ENCODE measurements at places on chromosomes 16 and 17.
A peak's percentile ranks its signal among the peaks of the same experiment; 100 is the strongest.

GRCh38 chr17:79280866-79281572, 206.4 kb downstream of the ENGASE start:
- no peak for DNase-seq

DNA sequence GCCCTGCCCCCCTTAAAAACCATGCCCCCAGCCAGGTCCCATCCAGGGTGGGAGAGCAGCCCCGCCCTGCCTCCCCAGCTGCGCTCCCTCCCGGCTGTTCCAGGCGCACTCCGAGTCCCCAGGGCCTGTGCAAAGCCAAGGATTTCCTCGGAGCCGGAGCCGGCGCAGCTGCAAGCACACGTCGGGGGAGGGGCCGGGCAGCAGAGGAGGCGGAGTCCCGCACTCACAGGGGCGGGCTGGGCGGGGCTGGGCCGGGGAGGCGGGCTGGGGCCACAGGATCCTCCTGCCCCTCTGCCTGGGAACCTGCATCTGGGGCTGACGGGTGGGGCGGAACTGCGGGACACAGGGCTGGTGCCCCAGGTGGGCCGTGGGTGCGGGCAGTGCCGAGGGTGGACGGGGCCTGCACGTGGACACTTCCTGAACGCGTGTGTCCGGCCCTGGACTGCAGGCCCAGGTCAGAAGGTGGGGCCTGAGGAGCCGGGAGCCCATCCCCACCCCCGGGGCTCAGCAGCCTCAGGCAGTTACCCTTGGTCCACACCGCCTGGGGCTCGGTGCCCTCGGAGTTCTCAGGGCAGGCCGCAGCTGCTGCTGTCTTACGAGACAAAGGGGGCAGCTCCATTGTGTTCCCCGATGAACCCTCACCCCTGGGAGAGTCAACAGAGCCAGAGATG, 24.0 kb upstream of the SSTR5 start:
- peak; percentile 66 for DNase-seq

GRCh38 chr17:76500747-76501017, 541 bp downstream of the RHBDF2 start:
- no peak for DNase-seq

DNA sequence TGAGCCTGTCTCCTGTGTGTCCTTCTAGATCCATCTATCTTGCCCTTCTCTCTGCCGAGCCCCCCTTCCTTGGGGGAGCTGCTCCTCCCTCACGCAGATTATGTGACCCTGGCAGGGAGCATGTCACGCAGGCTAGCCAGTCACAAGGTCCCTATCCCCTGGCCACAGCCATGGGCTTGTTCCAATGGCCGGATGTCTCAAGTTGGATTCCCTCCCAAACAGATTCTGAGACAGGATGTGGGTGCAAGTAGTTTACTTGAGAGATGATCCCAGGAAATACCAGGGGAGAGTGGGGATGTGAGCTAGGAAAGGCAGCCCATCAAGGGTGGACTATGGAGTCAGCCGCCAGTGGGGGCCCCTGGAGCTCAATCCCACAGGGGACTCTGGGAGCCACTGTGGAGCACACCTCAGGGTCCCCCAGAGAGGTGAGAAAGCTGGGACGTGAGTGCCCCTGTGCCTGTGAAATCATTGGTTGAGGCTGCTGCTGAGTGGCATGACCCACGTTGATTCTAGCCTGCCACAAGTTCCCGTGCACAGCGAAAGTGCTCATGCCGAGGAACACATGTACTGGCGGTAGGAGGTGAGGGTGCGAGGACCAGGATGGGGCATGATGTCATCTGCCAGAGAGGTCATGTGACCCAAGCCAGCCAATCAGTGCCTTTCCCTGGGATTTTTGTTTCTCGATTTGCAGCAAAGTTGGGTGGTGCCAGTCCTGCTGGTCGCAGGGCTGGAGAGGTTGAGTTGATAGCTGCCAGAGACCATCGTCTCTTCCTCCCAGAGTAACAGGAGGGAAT, 6.4 kb upstream of the CRISPLD2 start:
- DNase-seq: no peak

DNA sequence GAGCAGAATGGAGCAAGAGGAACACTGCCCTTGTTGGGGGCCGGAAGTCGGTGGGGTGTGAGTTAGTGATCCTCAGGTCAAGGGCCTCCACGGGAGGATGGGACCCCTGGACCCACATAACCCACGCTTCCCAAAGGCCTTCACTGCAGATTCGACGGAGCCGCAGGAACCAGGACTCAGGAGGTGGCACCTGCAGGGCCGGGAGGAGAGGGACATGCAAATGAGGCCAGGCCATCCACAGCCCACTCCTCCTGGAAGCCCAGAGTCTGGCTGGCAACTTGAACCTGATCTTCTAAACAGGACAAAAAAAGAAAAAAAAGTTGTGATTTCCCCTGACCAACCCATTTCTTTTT, 299.9 kb downstream of the SOX9 start:
- DNase-seq: no peak

DNA sequence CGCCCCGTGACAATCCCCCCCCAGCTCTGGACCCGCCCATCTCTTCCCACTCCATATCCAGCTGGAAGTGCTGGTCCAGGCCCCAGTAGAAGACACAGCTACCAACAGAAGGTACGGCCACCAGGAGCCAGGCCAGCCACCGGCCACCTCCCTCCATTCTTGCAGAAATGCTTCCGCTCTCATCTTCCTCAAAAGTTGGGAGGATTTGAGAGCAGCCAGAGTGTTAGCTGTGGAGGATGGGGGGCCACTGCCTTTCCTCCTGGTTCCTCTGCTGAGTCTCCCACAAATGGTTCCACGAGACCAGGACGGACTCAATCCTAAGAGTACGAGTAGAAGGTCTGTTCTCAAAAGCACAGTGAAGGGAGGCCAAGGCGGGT, 78.3 kb downstream of the GAS7 start:
- DNase-seq: no peak

- DNase-seq: no peak
Observed at GRCh38 chr16:4096509-4096908, 19.7 kb downstream of the ADCY9 start.

- no peak for DNase-seq
Observed at GRCh38 chr16:49498666-49499413, 125.2 kb downstream of the C16orf78 start.

GRCh38 chr17:14396547-14396946, 95.7 kb downstream of the HS3ST3B1 start:
- no peak for DNase-seq

- no peak for DNase-seq
Observed at GRCh38 chr16:77409311-77409710, 25.5 kb downstream of the ADAMTS18 start.

DNA sequence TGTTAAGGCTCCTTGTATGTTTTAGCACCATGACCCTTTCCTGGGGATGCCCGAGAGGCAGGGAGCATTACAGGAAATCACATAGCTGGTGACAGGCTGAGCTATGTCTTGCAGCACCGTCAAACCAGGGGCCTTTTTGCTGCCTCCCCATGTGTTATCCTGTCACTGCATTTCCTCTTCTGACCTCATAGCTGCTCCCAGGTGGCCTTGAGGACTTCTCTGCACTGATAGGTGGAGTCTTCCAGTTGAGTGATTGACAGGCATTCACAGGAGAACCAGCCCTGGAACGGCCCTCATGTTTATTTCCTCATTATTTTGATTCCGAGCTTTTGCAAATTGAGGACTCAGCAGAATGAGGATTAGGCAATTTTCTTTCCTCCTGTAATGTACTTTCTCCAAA, 349.6 kb downstream of the HAPSTR1 start:
- DNase-seq: no peak

- DNase-seq: no peak
Observed at GRCh38 chr17:72984145-72984925, 108.2 kb downstream of the SLC39A11 start.

DNA sequence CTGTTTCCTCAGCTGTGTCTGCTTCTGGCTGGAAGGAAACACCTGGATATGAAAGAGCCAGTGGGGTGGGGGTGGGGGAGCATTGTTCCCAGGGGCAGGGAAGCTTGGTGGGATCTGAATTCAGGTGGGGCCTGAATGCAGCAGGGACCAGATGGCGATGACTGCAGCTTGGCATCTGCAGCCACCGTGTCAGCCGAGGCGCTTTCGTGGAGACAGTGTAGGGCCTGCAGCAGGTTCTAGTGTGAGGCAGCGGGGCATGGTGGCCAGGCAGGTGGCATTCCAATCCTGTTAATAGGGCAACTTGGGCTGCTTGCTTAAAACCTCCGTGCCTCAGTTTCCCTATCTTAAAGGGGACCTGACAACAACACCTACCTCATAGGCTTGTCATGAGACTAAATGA, 1.7 kb downstream of the PIK3R6 start:
- DNase-seq: no peak

DNA sequence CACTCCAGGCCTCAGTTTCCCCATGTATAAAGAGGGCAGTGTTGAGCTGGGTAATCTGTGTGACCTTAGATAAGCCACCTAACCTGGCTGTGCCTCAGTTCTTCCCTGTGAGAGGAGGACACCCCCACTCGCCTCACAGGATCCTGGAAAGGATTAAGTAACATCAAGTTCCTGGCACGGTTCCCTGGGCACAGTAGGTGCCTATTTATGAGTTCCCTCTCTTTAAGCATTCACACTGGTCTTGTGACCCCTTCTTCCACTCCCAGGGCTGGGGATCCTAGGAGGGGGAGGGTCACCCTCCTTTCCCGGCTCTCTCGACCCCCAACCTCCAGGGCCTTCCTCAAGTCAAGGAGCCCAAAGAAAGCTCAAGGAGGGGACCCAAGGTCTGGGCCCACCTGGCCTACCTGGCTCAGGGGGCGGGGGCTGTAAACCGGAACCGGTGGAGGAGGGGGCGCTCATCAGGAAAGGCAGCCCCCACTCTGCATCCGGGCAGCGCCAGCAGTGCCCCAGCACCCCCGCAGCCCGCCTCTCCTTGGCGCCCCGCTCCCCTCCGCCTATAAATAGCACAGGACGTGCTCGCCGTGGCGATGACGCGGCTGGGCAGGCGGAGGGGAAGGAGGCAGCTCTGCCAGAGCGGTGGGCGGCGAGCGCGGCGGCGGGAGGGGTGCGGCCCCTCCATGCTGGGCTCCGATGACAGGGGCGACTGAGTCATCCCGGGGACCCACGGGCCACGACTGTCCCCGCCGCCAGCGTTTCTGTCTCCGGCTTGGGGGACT, 9.4 kb downstream of the RPL19 start:
- peak; percentile 13 for DNase-seq

- no peak for DNase-seq
Observed at GRCh38 chr17:50922107-50922506, 56.0 kb upstream of the TOB1 start.

DNA sequence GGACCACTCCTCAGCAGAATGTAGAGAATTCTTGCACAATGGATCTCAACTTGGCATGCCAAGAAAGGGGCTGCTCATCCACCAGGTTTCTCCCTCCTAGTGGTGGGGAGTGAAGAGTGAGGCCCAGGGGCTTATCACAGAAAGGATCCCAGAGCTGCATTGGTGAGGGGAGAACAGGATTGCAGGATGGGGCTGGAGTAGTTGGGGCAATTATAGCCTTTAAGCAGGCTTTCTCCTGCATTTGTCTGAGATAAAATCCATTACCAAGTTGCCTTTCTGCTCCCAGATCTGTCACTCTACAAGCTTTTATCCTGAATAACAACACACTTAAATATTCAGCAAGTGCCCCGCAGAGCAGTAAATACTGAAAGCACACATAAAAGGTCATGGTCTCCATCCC, 130.8 kb upstream of the CES5A start:
- DNase-seq: no peak

- DNase-seq: no peak
Observed at GRCh38 chr16:87245511-87245910, 71.7 kb downstream of the C16orf95 start.

DNA sequence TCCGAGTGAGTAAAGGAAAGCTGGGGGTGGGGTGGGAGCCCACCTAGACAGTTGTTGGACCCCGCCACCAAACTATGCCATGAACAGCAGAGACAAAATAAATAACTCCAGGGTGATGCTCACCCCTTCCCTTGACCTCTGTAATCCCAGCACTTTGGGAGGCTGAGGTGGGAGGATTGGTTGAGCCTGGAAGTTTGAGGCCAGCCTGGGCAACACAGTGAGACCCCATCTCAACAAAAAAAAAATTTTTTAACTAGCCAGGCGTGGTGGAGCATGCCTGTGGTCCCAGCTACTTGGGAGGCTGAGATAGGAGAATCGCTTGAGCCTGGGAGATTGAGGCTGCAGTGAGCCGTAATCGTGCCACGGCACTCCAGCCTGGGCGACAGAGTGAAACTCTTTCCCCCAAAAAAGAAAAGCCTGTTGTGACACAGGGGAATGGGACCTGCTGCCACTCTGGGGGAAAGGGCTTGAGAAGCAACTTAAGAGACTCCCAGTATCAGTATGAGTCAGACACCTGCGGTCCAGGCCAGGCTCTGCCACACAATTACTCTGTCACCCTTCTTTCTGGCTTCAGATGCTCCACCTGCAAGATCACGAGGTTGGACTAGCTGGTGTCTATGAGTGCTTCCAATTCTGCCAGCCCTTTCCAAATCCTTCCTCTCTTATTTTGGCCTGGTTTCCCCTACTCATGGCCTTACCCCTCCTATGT, 5.0 kb downstream of the SGCA start:
- no peak for DNase-seq

DNA sequence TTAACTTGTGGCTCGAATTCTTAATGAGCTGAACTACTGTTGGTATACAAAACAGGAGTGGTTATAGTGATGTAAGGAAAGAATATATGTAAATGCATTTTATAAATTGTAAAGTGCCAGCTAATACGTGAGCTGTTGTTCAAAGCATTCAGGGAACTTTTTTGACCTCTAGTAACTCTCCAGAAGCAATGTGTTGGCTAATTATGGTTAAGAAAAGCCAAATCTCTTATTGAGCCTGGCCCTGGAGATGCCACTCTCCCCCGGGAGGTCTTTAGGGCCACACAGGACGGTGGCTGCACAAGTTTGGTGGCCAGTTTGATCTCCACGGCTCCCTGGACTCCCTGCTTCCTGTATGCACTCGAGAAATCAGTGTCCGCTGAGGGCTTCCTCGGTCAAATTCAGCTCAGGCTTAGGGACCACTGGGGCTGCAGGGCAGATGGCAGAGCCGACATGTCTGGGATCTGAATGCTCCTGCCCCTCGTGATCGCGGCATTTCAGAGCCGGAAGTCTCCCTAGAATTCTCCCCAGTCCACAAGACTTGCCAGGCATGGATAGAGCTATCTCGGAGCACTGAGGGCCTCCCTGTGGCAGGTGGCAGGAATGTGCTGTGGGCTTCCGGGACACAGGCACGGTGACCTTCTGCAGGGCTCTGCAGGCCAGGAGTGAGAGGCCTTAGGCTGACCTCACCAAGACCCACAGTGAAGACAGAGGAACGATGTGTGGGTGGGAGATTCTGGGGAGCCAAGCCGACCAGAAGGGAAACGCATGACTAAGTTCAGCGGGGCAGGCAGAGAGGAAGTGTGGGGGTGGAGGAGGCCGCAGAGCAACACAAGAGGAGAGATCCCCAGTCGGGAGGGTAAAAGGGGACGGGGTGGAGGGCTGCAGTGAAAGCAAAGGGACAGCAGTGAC, 18.6 kb upstream of the PITPNM3 start:
- no peak for DNase-seq

DNA sequence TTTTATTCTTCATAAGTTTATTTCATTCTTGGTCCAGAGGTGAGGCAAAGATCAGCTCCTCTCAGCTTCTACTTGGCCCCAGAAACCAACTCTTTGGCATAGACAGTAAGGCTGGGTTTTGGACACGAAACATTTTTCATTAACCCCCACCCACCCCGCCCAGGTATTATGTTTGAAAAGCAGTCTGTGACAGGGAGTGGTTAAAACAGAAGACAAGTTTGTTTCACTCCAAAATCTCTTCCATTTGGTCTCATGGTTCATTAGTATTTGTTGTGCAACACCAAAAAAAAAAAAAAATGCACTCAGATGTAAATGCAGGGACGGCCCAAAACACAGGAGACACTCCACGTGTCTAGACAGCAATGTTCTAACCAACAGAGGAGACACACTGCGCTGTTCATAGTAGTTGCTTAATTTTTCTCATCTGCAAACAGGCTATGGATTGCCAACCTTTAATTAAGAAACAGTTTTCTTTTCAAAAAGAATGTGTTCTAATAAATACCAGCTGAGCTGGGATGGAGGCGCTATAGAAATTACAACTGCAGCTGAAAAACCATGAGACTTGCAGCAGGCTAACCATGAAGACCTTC, 39.8 kb upstream of the MMP2 start:
- DNase-seq: no peak
